ENCODE measurements at places on chromosomes 11 and 22.

- DNase-seq = peak; percentile 19
Observed at GRCh38 chr11:8167796-8168195, 1.0 kb downstream of the RIC3 start.

DNA sequence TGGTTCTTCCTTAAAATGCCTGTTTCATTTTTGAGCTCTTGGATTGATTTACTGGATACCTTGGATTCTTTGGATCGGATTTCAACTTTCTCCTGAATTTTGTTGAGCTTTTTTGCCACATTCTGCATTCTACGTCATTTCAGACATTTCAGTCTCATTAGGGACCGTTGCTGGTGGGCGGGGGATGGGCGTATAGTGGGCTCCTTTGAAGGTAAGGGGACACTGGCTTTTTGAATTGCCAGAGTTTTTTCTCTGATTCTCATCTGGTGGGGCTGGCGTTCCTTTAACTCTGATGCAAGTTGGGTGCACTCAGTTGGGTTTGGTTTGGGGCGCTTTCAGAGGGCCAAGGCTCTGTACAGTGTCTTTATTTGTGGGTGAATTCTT, 216.5 kb downstream of the DYNC2H1 start:
- no peak for DNase-seq

DNA sequence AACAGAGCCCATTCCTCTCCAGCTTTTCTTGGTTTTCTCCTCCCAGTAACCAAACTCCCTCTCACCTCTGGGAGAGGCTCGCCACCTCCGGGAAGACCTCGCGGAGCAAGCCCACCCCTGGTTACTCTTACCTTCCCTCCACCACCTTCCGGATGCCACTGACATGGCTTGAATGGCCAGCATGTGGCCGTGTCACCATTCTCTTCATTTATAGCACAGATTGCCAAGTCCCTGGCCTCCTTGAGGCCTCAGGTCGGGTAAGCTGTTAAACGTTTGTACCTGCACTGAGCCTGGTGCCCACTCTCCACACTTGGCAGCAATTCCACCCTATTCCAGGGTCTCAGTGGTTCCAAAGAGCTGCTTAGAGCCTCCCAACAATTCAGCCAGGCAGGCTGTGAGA, 8.0 kb upstream of the FXYD2 start:
- DNase-seq = no peak

- DNase-seq = peak; percentile 73
Observed at GRCh38 chr22:32050678-32051515, 7.8 kb downstream of the SLC5A1 start.

GRCh38 chr11:83823461-83824025, 537.4 kb upstream of the CCDC90B start:
- no peak for DNase-seq

DNA sequence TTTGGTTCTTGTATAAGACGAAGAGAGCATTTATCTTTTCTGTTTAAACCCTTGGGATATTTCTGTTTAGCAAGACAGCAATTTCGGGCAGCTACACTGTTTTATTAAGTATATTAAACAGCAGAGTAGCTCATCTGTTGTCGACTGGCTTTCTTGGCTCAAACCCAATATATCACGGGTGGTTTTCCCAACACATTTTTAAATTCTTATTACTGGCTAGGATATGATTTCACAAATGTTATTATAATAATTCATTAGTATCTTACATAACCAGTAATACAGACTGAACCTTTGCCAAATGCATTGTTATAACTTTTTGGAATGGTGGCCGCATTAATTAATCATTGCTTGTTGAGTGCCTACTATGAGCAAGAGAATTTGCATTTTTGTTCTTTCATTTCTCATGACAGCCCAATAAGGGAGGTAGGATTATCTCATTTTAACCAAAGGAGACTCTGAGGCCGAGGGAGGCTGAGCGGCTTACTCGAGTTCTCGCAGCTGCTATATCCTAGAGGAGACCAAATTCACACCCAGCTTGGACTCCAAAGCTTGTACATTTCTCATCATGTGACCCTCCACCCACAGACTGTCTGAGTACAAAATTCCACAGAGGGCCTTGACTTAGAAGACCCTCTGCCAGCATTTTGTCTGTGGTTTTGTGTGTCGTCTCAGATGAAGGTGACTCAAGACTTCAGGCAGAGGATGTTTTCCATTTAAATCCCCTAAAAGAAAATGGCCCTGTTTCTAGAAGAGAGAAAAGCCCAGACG, 304.9 kb downstream of the NTM start:
- no peak for DNase-seq

- no peak for DNase-seq
Observed at GRCh38 chr22:43743131-43743530, 69.0 kb downstream of the EFCAB6 start.

- DNase-seq = no peak
Observed at GRCh38 chr11:115330684-115331482, 173.3 kb downstream of the CADM1 start.

GRCh38 chr22:24428751-24429410, 1.5 kb downstream of the ADORA2A start:
- DNase-seq = no peak

- DNase-seq = peak; percentile 55
Observed at GRCh38 chr11:75445315-75445953, 12.4 kb upstream of the KLHL35 start.

DNA sequence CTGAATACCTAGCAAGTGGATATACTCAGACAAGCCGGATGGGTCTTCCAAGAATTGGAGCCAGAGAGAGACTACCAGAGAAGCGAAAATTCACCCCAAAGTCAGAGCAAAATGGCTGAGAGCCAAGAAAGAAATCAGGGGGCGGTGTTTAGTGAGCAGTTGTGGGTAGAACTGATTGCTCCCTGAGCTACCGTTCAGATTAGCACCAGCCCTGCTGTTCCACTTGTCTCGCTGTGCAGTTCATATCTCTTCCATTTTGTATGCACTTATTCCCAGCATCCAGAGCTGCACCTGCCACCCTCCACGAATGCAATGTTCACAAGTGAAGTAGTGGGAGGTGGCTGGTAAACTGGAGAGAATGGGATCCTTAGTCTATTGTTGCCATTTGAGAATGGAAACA, 25.5 kb downstream of the DRD2 start:
- DNase-seq = no peak

DNA sequence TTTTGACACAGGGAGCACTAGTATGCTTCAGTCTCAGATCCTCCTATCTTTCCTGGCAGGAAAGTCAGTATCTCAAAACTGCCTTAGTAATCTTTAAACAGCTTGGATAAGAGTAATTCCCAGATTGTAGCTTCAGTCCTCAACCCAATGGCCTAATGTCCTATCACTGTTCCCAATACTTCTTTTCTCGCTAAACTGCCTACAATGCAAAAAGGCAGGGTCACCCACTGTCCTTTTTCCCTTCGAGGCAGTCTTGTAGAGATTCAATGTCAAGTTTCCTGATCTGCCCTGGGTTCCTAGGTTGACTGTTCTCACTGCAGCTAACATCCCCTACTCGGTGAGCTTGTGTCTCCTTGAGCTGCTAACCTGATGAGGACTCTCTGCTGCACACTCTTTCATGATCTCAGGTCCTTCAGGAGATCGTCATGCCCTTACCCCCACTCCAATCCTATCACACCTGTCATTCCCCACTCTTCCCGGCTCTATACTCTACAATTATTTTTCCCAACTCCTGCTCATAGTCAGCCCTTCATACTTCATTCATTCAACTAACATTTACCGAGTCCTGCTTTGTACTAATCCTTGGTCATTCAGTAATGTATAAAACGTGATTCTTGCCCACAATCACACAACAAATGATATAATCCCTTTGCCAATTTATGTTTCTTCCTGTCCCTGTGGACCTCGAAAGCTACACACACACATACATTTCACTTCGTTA, 904 bp downstream of the C2CD3 start:
- no peak for DNase-seq

- peak; percentile 45 for DNase-seq
Observed at GRCh38 chr22:24894998-24895397, 51.5 kb downstream of the LHFPL7 start.

GRCh38 chr11:47797633-47798032, 30.5 kb upstream of the FNBP4 start:
- no peak for DNase-seq

DNA sequence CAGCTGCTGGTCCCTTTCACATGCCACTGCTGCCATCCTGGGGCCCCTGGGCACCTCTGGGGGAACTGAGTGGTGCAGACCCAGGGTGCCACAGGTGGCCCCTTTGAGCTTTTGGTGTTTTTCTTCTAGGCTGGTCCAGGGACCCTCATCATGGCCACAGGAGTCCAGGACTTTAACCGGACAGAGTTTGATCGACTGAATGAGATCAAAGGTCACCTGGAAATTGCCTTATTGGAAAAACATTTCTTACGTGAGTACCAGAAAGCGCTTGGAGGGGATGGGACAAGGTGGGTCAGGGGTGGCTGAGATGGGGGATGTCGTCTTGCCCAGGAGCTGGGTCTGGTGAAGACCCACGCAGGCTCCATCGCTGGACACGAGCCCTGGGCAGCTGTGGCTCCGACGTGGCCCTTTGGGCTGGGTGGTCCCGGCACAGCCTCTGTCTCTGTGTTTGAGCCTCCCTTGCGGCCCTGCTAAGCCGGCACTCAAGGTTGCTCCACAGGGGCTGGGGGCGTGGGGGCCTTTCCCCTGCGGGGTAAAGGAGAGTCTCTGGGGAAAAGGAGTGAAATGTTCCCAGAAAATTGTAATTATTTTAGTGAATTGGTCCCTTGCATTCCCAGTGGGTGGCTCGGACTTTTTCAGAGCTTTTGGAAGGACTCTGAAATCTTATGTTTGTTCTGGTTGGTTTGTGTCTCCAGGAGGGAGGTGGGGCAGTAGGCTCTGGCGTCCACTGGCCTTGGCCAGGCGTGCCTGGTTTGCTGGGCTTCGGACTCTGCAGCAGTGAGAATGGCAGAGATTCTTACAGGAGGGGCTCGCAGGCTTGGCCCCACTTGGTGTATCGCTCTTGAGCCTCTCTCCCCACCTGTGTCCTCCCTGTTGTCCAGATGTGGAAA, 17.8 kb downstream of the GRAMD4 start:
- no peak for DNase-seq

DNA sequence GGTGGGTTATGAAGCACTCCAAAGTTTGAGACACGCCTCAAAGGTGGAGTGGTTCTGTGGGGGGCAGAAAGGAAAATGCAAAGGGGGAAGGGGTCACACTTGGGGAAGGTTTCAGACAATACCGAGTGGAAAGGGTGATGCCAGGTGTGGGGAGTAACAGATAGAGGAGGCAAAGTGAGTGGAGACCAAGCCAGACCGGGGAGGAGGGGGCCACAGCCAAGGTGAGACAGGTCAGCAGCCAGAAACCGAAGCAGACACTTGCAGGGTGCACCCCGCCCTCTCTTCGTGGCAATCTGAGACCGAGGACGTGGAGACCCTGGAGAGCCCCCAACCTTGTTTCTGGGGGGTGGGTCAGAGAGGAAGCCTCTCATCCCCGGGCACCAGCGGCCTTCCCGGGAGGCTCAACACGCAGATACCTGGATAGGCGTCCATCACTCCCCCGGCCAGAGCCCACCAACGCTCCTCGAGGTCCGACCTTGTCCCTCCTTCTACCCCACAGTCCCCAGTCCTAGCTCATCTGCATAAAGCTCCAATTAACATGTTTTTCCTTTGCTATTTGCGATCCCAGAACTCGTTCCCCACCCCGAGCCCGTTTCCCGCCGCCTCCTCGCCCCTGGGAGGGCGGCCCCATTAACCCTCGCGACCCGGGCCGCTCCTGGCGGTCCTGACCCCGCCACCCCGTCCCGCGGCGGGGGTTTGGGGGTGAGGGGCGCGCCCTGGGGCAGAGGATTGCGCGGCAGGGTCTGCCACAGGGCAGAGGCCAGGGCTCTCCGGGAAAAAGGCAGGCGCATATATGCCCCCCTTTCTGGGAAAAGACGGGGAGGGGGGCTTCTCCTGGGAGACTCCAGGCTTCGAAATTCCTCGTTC, 21.8 kb downstream of the RTN4RL2 start:
- DNase-seq = no peak

GRCh38 chr11:62909107-62909894, 11.9 kb downstream of the CHRM1 start:
- DNase-seq = peak; percentile 58

- no peak for DNase-seq
Observed at GRCh38 chr11:43833657-43834073, 47.0 kb upstream of the ALKBH3 start.

GRCh38 chr11:35403765-35404387, 15.5 kb downstream of the SLC1A2 start:
- DNase-seq = no peak

GRCh38 chr11:17810746-17811145, 76.2 kb downstream of the KCNC1 start:
- no peak for DNase-seq

DNA sequence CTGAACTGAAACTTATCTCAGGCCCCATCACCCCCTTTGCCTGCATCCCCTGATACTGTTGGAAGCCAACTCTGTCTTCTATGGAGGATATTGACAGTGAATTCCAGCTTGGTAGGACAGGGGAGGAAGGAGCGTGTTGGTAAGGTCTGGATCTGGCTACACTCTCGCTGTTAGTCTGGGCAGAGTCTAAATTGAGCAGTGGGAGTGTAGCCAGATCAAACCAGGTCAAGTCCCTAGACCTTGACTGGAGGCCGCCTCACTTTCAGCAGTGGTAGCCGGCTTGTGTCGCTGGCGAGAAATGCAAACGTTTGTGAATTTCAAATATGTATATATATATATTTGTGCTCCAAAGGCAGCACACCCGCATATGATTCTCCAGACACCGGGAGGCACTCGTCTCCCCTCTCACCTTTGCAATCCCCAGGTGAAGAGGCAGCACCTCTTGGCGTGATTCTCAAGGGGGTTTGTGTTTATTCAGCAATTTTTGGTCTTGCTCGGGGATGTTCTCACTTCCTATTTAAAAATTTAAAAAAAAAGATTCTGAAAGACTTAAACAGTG, 26.7 kb downstream of the DHCR7 start:
- DNase-seq = no peak

- DNase-seq = no peak
Observed at GRCh38 chr11:15890031-15890713, 466.2 kb downstream of the SOX6 start.

DNA sequence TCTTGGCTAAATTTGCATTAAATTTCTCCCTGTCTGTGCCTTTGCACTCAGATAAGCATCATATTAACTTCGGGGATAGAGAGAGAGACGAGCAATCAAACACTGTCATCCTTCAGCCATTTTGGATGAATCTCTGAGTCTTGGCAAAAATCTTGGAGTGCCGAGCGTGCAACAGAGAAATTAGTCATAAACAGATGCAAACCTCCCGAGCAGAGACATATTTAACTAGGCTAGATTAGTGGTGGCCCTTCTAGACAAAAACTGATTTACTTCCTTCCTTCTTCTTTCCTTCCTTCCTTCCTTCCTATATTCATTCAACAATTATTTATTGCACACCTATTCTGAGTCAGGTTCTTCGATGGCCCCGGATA, 114.4 kb upstream of the BLID start:
- no peak for DNase-seq

DNA sequence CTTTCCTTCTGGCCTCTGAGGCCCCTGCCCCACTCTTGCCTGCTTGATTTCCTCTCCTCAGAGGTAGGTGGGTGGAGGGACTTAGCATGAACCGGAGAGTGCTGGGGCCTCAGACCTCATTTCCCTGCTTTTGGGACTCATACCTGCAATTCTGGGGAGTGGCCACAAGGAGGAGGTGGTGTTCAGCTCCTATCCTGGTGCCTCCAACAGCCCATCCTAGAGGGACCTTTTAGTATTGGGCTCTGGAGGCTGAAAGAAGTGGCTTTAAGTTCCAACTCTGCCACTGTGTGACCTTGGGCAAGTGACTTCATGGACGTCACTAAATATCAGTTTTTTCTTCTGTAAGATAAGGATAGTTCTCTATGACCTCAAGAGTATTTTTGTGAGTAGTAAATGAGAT, 98.6 kb downstream of the KIAA1671 start:
- no peak for DNase-seq

GRCh38 chr11:35318977-35319925, 100.1 kb downstream of the SLC1A2 start:
- DNase-seq = no peak

Data from ACHN (cell line).